ENCODE measurements at places on chromosomes 5 and 9.

- no peak for DNase-seq
Observed at GRCh38 chr5:14580398-14581034, 1.1 kb upstream of the OTULINL start.

DNA sequence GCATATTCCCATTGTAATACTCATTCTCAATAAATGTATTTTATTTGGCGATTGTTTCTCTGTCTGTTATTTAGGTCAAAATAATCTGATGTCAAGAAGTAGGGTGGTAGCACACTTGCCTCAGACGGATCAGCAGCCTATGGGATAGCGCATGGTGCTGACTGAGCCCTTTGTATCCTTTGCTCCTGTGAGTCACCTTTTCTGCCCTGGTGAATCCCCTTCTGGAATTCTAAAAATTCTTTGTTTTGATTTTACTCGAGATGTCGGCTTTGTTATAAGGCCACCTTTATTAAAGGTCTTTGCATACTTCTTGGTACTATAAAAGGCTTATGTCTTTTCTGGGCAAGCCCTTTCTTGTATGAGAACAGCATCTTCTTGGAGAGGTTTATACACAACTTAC, 1187.8 kb downstream of the CDH9 start:
- no peak for DNase-seq

- no peak for DNase-seq
Observed at GRCh38 chr5:58341476-58341875, 118.4 kb downstream of the PLK2 start.

DNA sequence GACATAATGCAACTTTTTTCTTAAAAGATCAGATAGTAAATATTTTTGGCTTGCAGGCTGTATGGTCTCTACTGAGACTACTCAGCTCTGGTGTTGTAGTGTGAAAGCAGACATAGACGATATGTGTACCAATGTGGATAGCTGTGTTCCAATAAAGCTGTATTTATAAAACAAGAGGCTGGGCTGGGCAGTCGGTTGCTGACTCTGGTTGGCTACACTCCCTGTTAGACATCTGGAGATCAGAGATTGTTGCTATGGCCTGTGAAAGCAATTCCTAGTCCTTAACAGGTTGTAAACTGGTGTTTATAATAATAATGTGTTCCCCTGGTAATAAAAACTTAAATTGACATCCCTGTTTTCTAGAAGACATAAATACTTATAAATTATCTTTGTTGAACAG, 24.4 kb upstream of the SCAMP1 start:
- DNase-seq: no peak

- no peak for DNase-seq
Observed at GRCh38 chr5:134133188-134133994, 18.9 kb downstream of the TCF7 start.

GRCh38 chr5:72280581-72281069, 39.4 kb downstream of the MRPS27 start:
- DNase-seq: no peak

DNA sequence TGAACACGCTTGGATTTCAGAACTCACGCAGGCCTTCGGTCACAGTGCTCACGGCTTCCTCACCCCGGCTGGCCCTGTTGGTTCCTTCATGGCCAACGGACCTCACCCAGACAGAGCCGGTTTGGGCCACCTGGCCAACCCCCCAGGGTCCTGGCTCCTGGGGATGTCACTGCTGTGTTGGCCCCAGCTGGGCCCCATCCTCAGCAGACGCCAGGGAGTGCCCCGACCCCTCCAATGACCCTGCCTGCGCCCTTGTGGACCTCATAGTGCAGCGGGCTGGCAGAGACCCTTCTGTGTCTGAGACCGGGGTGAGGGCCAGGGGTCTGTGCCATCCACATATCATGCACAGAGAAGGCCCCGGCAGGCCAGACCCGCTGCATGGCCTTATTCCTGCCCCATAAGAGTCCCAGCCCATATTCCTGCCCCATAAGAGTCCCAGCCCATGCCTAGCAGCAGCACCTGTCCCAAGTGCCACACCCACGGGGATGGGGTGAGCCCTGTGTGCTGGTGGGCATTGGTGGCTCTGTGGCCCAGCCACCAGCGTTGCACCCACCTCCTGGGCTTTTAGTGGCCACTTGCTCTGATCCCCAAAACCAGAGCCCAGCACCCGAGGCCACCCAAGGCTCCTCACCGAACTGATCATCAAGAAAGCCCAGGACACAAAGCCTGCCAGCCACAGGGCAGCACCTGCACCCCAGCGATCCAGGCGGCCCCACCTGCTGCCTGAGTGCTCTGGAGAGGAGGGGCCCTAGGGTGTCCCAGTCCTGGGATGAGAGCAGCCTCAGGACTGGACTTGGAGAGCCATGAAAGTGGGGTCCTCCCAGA, 1.3 kb upstream of the LPCAT1 start:
- DNase-seq: no peak

- no peak for DNase-seq
Observed at GRCh38 chr5:31731016-31731415, 92.1 kb downstream of the PDZD2 start.

DNA sequence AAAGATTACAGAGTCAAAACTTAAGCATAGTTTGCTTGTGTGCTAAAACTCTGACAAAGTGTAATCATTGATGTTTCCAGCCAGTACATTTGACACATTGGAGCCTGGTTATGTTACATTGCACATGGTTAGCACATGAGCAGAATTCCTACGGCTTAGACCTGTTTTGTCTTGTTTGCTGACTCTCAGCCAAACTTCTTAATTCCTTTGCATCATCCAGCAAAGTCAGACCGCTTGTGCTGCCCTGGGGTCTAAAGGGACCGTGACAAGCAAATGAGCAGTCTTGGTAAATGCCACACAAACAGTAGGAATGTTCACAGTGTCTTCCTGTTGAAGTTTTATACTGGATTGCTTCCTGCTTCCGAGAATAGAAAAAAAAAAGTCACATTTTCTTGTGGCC, 72.0 kb upstream of the ENTREP1 start:
- DNase-seq: no peak

DNA sequence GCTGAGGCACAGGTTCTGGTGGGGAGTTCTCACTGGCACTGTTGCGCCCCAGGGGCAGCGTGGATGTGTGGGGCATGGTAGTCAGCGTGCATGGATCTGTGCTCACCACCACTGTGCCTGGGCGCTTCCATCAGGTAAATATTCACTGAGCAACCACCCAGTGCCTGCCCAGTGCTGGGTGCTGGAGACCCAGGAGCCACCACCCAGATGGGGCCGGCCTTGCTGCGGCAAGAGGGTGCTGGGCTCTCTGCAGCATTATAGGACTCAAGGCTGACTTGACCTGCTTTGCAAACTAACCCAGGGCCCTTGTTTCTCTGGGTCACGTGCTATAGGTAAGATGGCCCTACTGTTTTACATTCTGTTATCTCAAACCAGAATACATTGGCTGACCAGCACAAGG, 60.5 kb downstream of the DAP start:
- no peak for DNase-seq

DNA sequence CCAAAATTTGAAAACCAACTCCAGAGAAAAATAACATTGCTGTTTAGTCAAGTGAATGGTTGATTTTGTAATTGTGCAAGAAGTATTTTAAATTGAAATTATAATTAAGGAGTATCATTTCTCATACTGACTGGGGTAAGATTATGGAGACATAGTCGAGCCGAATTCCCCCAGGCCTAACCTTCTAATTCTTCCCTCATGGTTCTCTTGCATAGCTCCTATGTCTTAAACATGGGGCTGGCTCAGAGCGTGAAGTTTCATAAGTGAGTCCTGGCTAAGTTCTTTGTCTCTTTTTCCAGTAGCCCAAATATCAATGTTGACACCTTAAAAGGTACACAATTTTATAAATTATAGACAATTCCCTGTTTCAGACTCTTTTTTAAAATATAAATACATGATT, 46.7 kb upstream of the ANXA1 start:
- no peak for DNase-seq

DNA sequence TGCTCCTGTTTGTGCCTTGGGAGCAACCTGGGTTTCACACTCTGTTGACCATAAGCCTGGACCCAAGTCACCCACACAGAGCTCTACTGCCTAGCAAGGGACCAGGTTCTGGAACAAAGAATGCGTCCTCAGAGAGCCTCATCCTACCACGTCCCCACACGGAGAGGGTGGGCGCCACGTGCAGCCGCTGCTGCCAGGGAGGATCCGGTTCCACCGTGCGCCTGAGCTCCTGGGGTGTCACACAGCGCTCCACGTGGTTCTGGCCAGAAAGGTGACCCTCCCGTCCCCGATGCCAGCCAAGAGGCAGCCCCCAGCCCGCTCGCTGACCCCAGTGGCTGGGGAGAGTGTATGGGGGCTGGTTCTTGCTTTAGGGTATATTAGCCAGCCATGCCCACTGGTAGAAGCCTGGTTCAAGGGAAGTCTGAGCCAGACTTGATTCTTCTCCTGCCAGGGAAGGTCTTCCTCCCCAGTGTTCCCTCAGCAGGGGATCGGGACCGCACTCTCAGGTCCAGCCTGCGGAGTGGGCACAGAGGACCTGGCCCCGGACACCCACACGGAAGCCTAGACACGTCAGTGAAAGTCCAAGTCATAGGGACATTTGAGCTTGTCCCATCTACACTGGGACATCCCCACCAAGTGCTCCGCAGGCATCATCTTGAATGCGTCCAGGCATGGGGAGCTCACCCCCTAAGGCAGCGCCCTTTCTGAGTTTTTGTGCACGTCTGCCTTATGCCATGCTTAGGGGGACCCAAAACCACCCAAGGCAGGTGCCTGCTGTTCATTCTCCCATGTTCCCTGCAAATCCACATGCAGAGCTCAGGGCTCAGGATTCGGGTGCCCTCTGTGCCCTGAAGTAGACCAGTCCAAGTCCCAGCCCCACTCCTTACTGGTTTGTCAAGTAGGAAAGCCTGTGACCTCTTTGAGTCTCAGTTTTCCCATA, 2.4 kb downstream of the FCN1 start:
- DNase-seq: no peak

- no peak for DNase-seq
Observed at GRCh38 chr9:13787234-13787833, 507.8 kb upstream of the MPDZ start.

DNA sequence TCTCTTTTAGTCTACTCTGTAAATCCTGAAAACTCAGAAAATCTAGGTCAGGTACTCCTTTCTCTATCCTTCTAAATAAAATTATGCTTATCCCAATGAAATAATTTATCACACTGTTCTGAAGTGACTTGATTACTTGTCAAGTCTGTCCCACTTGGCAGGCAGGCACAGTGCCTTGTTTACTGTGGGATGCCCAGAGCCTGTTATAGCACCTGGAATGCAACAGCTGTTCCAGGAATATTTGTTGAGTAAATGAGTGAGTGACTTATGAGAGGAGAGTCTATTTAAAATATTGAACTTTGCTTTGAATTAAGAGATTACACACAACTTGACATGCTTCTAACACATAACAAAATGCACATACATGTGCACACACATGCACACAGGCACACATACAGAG, 130.0 kb downstream of the MPDZ start:
- no peak for DNase-seq

GRCh38 chr9:10443868-10444204, 169.0 kb downstream of the PTPRD start:
- DNase-seq: no peak

- DNase-seq: no peak
Observed at GRCh38 chr5:3741374-3741770, 145.7 kb downstream of the IRX1 start.

GRCh38 chr5:147830035-147830434, 1.4 kb downstream of the SPINK1 start:
- no peak for DNase-seq

DNA sequence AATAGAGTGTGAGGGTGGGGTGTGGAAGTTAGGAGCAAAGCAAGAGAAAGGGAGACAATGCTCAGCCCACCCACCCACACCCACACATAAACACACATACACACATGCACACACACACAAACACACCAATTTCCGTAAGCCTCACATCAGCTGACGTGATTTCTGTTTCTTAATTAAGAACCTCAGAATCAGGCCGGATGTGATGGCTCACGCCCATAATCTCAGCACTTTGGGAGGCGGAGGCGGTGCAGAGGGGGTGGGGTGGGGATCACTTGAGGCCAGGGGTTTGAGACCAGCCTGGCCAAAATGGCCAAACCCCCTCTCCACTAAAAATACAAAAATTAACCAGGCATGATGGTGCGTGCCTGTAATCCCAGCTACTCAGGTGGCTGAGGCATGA, 26.4 kb upstream of the PIK3R1 start:
- no peak for DNase-seq
